Muscle of back (tissue), 13 donors: ENCODE measurements at places on chromosomes 5 and 9. TPM values are rescaled to one million over a fixed set of nuclear protein-coding genes. Genes with fewer than 3 reads are reported as not detected.

The SPINK4 gene
- polyA plus RNA-seq, result not detected

The PCDHA6 gene
- 0.11 TPM for polyA plus RNA-seq

The RETREG1 gene
- polyA plus RNA-seq, result 95.4 TPM

The INSL4 gene
- polyA plus RNA-seq, result not detected

DNA sequence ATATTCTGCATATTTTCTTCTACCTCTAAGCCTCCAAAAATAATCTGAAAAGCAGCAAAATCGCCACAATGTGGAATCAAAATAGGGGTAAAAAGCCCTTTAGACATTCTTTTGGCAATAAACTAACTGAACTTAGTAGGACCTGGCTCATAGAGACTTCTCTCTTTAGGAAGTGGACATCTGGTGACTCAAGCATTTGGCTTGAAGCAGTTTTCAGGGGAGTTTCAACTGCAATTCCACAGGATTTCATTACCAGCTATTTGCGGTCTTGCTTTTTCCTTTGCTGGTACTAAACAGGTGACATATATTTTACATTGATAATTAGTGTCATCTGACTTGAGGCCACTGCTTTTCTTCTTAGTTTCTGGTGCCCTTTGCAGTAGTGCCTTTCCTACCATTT, 173.2 kb upstream of the FBN2 start:
- no peak for DNase-seq

DNA sequence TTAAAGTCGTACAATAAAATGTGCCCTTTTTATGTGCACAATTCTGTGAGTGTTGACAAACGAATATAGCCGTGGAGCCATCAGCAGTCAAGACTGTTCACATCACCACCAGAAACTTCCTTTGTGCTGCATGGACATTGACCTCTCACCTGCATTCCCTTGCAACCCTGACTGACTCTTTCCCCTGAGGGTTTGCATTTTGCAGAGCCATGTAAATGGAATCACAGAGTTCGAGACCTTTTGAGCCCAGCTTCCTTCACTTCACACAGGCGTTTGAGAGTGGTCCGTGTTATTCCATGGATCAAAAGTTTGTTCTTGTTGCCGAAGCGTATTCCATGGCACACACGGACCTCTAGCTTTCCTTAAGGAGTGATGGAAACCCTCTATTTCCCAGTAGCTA, 328.2 kb downstream of the DRD1 start:
- DNase-seq, result no peak

- no peak for DNase-seq
Observed at GRCh38 chr5:37808945-37809344, 30.9 kb downstream of the GDNF start.

GRCh38 chr9:86454701-86455615, 100.7 kb upstream of the TUT7 start:
- DNase-seq, result no peak

DNA sequence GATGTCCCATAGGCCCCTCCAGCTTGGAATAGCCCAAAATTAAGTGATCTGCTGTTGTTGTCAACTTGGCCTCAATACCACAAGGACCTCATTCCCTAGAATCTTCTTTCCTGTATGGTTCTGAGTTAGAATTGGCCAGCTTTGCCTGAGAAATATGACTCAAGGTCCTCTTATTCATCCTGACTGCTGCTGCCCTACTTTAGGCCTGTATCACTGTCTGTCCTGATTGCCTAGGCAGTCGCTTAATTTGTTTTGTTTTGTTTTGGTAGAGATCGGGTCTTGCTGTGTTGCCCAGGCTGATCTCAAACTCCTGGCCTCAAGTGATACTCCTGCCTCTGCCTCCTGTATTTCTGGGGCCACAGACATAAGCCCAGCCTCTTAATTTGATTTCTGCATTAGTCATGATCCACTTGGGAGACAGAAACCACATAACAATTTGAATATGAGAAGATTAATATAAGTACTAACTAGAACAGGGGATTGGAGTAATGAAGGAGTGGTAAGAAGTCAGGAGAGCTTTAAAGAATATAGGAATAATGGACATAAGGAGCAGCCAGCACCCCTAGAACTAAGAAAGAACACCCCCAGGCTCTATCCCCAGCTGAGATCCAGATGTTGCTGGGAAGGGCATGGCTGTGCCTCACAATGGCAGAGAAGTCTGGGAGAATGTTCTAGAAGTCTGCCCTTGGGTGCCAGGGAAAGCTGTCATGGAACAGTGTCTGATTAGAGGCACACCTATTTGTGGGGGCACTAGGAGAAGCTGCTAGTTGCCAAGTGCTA, 4.6 kb downstream of the TEX53 start:
- DNase-seq, result no peak

DNA sequence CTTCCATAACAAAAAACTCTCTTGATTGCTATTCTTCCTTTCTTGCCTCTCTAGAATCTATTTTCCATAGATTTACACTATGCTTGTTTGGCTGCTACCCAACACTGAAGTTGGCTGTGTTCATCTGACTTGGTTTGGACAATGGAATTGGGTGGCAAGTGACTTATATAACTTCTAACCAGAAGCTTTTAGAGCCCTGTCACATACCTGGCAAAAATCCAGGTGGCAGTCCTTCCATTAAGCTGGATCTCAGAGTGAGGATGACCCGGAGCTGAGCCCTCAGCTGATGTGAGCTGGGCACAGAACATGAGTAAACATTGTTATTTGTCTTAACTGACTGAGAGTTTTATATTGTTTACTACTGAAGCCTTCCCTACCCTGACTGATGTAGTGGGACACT, 225.7 kb downstream of the TLR4 start:
- DNase-seq, result no peak

DNA sequence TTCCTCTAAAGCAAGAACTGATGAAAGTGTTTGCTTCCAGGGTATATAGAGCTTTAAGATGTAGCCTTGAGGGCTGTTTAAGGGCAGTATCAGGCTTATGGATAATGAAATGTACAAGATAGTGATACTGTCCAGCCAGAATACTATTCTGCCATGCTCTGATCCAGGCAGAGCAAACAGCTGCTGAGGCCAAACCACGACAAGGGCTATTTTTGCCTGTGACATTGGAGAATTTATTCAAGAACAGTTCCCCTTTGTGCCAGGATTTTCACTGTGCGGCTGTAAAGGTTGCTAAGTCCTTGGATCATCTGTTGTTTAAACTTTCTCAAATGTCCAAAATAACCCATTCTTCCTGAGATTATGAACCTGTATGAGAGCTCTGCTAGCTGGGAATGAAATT, 70.4 kb downstream of the OTP start:
- DNase-seq, result no peak

DNA sequence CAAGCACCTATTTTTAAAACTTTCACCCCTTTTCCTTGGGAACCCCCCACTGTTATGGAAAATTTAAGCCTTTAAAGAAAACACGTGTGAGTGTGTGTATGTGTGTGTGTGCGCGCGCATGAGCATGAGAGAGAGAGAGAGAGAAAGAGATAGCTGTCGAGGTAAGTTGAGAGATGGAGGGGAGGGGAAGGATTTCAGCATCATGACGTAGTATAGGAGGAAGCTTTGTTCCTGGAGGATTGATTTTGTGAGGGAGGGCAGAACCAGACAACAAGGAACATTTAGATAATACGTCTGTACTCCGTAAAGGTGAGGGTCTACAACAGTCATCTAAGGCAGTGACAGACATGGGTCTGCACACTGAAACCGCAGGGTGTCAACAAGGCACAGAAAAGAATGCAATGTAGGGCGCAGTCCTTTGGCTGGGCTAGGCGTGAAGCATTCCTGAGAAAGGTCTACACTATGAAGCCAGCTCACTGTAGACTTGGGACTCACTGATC, 227.7 kb downstream of the SMARCA2 start:
- no peak for DNase-seq

DNA sequence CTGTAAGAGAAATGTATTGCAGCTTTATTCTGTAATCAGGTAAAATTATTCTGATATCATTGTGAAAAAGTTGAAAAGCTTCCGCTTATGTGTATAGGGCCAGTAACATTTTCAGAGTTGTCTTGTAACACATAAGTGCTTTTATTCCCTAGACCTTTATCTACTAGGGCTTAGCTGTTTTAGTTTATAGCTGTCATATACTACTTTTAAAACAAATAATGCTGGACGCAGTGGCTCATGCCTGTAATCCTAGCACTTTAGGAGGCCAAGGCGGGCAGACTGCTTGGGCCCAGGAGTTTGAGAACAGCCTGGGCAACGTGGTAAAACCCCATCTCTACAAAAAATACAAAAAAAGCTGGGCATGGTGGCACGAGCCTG, 33.1 kb downstream of the SLC25A51 start:
- DNase-seq, result no peak

DNA sequence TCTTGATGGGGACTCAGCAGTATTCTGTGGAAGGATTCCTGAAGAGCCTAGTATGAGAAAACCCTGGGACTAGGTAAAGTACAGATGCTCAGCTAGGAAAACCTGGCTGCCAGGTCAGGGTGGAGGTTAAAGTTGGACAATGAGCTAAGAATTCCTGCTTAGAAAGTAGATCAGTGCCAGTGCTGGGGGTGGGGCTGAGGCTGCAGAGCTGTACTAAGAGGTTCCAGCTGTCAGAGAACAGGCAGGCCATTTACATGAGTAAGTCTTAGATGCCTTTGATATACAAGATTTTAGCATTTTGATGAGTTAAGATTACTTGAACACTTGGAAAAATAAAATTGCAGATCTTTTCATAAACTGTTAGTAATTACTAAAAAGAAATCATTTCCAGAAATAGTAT, 332.3 kb upstream of the NUDT12 start:
- no peak for DNase-seq
